ENCODE measurements at places on chromosomes 5 and 9. TPM values are rescaled to one million over a fixed set of nuclear protein-coding genes. Genes with fewer than 3 reads are reported as not detected.

GRCh38 chr5:175202463-175203068, 241.4 kb downstream of the DRD1 start:
- no peak overlapping the region for H3K27ac ChIP-seq
- peaks cover 23% of the 10 kb centered on the region for H3K4me1 ChIP-seq
- no peak overlapping the region for H3K4me3 ChIP-seq
- no peaks in the 10 kb centered on the region for H3K36me3 ChIP-seq

DNA sequence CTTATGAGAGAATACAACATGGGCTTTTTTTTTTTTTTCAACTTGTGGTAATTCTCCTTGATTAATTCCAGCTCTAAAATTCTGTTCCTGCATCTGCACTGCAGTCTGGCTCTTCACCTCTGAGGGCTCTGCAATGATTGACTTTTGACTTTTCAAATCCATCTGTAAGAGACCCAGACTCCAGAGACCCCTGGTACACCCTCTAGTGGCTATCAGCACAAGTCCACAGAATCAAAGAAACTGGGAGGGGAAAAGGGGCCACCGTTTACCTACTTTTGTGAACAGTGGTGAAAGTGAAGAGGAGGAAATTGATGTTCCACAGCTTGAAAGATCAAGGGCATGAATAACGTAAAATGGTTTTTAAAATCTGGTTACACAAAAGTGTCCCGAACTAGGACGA, 151.6 kb downstream of the SLIT3 start:
- H3K36me3 ChIP-seq: no peaks in the 10 kb centered on the region
- peaks cover 6% of the 10 kb centered on the region for H3K4me1 ChIP-seq
- H3K27me3 ChIP-seq: no peaks in the 10 kb centered on the region
- H3K4me3 ChIP-seq: no peak overlapping the region
- DNase-seq: no peak

GRCh38 chr9:38285236-38285635, 107.3 kb upstream of the ALDH1B1 start:
- DNase-seq: no peak
- no peaks in the 10 kb centered on the region for H3K4me1 ChIP-seq
- H3K27ac ChIP-seq: no peak overlapping the region
- no peaks in the 10 kb centered on the region for H3K36me3 ChIP-seq
- H3K4me3 ChIP-seq: no peak overlapping the region
- H3K27me3 ChIP-seq: no peaks in the 10 kb centered on the region

ASB6 gene
- 31.0 TPM for total RNA-seq

GARNL3 gene
- total RNA-seq: 63.4 TPM

All from thoracic aorta (tissue), 2 donors.